ENCODE measurements at places on chromosomes 7 and 10.

DNA sequence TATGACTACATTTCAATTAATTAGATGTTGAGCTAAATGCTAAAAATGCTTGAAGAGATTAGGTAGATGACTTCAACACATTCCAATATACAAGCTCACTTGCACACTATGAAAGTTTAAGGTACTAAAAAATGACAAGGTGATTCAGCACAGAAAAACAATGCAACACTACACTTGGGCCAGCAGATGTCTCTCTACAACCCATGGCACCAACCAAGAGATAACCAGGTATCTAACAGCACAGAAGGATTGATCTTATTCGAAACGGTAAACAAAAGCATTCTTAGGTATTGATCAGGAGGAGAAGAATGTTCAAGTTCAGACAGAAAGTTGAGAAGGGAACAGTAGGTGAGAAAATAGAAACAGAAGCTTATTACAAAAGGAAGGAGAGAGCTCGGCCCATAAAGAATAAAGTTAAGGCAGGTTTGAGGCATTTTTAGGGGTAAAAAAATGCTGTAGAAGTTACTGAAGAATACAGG is 248.2 kb upstream of the KLF14 start:
- peak; percentile 38 for DNase-seq

DNA sequence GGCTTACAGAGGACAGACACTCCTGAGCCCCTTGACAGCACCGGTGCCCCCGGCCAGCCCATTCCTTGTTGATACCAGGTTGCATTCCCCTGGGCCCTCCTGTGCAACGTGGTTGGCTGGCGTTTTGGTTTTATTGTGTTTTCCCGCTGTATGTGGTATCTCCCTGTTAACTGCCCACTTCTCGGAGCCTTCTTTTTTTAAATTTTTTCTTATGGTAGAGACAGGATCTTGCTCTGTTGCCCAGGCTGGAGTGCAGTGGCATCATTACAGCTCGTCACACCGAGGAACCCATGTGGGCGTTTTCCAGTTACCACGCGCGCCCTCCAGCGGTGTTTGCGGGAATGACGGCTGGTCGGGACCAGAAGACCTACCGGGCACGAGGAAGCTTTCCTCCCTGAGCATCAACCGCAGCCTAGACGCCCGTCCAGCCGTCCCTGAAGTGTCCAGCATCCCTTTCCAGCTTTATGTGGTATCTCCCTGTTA is 16.9 kb upstream of the ZFAND2A start:
- DNase-seq = peak; percentile 54

DNA sequence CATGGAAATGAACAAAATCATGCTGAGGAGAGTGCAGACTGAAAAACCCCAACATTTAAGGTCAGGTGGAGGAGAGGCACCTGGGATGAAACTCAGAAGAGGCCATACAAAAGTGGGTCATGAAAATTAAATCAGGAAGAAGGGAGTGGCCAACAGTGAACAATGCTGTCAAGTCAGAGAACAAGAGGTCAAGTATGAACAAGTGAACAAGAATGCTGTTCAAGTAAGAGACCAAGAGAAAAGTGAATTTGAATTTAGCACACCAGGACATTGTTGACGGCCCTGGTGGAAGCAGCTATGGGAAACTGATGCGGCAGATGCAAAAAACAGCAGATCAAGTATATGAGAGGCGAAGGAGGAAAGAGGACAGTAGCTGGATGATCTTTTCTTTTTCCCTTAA is 7.9 kb downstream of the CEP41 start:
- DNase-seq = peak; percentile 37

DNA sequence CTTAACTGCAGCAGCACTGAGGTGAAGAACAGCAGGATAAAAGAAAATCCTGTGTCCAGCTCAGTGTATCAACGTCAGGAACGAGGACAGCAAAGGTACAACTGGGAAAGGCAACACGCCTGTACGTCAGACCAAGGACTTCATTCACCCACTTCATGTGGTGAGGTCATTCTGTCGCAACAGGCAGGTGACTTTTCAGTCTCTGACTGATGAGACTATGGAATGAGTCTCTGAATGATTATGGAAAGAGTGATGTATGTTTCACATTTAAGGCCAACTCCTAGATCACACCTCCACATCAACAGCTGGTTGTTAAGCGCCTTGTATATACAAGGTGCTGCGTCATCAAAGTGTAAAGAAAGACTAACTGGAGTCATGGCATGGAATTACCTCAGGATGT is 297.6 kb upstream of the SP8 start:
- DNase-seq = no peak

GRCh38 chr7:156460858-156461627 is 179.5 kb upstream of the RNF32 start:
- DNase-seq = no peak

DNA sequence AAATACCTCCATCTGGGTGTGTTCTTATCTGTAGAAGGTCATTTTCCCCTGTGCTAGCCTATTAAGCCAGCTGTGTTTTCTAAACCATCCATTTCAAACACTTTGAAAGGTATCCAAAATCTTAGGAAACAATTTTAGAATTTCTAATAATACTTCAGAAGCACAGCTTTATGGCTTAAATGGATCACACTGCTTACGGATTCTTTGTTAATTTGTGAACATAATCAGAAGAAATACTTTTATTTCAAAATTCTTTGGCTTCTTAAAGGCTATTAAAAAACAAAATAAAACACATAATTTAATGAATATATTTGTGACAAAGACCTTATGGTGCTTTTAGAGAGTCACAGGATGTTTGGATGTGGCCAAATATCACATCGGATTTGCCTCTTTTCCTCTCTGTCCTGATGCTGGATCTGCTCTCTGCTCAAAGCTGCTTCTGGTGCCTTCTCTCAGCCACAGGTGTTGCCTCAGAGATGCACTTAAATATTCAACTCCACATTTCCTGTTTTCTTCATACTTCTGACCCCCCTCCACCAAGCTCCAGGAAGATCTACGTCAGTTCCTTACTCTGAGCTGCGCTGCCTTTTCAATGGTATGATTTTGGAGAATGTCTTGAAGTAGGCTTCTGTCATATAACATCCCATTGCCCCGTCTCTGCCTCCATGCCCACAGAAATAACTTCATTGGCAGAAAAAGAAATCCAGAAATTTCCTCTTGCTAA is 230.6 kb downstream of the MLLT10 start:
- DNase-seq = no peak

DNA sequence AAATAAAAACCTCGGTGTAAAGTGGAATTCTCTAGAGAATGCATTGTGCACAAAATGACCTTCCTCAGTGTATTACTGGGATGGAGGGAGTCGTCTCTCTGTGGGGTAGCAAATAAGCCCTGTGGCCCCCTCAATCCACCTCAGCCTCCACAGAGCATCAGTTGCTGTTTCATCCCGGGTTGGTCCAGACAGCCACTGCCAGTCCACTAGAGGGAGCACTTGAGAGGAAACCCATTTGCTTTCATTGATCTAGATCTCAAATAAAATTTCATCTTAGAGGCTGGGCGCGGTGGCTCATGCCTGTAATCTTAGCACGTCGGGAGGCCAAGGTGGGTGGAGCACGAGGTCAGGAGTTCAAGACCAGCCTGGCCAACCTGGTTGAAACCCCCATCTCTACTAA is 1128.7 kb downstream of the CNTNAP2 start:
- DNase-seq = peak; percentile 5

DNA sequence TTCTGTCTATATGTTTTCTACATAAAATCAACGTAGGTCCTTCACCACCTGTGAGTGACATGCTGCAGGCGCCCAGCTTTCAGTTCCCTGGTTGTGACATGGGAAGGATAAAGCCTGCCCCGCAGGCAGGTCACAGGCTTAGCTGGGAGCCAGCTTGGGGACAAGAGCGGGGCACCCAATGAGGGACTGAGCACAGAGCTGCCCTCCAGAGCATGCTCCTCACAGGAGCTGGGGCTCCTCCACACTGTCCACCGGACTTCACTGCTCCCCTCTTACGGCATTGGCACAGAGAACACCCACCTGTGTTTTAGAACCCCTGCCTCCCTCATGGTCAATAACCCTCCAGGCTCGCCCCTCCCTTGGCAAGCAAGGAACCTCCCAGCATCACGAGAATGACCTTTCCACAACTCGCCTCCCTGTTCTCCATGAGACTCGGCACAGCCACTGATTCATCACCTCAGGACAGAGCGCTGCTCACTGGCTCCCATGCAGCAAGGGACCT is 187.1 kb downstream of the TNS3 start:
- DNase-seq = no peak

Data from RWPE1 (cell line).